ENCODE measurements at places on chromosomes 5 and 9.

DNA sequence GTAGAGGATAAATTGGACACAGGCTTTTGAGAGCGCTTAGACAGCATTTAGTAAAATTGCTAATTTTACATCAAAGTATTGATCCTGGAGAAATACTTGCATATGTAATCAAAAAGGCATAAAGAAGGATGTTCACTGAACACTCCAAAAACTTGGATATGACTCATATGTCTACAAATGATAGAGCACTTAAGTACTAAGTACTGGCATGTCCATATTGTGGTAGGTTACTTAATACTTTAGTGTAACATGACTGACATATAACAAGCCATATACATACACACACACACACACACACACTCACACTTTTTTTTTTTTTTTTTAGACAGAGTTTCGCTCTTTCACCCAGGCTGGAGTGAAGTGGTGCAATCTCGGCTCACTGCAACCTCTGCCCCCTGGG is 361.9 kb downstream of the ARHGEF28 start:
- no peak for DNase-seq

DNA sequence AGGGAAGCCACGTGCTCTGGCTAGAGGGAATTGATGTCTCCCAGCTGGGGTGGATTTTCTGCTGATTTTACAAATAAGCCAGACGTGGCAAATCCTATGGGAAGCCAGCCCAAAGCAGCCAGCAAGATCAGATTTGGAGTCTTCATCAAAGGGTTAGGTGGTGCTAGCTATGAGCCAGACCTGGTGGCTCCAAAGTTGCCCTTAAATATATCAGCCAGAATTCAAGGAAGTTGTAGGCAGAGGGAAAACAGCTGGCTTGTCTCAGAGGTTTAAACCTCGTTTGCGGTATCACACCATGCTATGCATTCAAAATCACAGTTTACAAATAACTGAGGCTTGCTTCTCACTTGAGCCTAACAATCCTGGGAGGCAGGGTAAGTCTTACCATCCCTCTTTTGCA is 313.2 kb downstream of the MLLT3 start:
- DNase-seq: no peak

GRCh38 chr5:100731768-100732167 is 171.3 kb downstream of the ST8SIA4 start:
- DNase-seq: no peak

GRCh38 chr9:135888766-135889394 is 18.5 kb downstream of the CAMSAP1 start:
- DNase-seq: no peak
